ENCODE measurements at places on chromosomes 12 and 14. TPM values are rescaled to one million over a fixed set of nuclear protein-coding genes. Genes with fewer than 3 reads are reported as not detected.

DNA sequence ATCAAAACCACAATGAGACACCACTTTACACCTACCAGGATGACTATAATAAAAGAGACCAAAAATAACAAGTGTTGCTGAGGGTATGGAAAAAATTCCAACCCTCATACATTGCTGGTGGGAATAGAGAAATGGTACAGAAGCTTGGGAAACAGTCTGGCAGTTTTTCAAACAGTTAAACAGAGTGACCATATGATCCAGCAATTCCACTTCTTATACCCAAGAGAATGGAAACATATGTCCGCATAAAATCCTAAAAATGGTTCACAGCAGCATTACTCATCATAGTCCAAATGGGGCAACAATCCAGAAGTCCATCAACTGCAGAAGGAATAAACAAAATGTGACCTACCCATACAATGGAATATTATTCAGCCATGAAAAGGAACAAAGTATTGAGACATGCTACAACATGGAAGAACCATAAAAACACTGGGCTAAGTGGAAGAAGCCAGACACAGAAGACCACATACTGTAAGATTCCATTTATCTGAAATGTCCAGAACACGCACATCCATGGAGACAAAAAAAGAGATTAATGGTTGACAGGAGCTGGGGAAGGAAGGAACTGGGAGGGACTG is 44.5 kb downstream of the CHGA start:
- DNase-seq, result no peak

DNA sequence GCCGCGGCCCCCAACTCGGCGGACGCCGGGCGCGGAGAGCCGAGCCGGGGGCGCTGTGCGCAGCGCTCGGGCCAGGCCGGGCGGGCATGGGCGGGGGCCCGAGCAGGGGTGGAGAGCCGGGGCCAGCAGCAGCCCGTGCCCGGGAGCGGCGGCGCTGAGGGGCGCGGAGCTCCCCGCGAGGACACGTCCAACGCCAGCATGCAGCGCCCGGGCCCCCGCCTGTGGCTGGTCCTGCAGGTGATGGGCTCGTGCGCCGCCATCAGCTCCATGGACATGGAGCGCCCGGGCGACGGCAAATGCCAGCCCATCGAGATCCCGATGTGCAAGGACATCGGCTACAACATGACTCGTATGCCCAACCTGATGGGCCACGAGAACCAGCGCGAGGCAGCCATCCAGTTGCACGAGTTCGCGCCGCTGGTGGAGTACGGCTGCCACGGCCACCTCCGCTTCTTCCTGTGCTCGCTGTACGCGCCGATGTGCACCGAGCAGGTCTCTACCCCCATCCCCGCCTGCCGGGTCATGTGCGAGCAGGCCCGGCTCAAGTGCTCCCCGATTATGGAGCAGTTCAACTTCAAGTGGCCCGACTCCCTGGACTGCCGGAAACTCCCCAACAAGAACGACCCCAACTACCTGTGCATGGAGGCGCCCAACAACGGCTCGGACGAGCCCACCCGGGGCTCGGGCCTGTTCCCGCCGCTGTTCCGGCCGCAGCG is 639 bp downstream of the FZD10 start:
- DNase-seq, result no peak

DNA sequence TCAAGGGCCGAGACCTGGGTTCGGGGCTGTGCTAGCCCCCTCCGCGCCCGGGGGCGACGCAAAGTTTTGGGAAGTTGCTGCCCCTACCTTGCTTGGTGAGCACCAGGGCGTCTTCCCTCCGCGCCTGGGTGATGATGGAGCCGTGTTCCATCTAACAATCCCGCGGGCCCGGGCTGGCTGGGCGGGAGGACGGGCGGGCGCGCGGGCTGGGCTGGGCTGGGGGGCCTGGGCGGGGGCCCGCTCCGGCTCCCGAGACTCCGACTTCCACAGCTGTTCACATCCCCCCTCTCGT is 298 bp downstream of the CTDSP2 start:
- DNase-seq, result no peak

DNA sequence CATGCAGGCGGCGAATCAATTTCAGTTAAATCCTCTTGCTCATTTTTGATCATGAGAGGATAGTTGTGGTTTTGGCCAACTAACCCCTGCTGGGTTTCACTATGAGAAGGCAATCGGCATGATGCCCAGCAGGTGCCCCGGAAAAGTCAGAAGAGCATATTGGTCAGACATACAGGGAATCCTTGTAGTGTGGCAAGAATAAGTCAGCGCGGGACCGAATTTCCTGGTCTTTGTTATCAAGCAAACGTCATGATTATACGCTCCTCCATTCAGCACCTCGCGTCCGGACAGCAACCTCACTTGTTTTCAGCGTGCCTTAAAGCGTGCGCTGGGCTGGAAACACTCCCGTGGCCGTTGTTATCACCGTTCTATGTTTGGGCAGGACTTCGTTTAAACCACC is 1.8 kb downstream of the TBC1D30 start:
- peak; percentile 61 for DNase-seq

DNA sequence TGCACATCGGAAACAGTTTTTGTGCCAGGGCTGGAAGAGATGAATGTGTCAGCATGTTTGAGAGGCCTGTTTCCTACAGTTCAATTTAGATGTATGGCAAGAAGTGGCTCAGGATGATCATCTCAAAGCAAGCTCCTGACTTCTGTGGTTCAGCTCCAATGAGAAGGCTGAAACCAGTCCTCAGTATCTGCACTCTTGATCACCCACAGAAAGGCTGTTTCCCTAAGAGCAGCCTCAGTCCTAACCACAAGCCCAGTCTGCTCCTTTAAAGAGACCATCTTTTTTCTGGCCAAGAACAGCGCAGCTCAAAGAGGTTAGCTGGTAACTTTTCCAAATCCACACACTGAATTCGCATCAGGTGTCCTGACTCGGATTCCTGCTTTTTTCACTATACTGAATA is 19.2 kb downstream of the CSRP2 start:
- no peak for DNase-seq

- no peak for DNase-seq
Measured at GRCh38 chr14:64639340-64639821, 64.8 kb upstream of the PLEKHG3 start.

DNA sequence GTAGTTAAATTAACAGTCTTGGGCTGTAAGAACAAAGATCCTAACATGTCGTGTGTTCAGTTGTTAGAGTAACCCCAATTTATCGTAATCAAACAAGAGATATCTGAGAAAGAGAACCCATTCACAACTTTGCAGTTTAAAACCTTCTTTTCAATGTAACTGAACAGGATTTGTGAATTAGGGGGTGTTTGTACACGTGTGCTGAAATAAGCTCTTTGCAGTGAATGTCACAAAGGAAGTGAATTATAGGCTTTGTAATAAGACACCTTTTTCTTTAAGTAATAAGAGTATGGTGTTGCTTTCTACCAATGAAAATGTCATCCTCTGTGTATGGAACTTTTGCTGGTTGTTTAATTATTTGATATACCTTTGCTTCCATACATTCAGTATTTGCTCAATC is 114.0 kb downstream of the ALX1 start:
- no peak for DNase-seq

GRCh38 chr12:101415228-101415627 is 7.7 kb upstream of the ARL1 start:
- no peak for DNase-seq

GRCh38 chr12:71648537-71648936 is 15.1 kb downstream of the ZFC3H1 start:
- DNase-seq, result no peak

- no peak for DNase-seq
Measured at GRCh38 chr14:104657563-104658324, 31.7 kb upstream of the INF2 start.

DNA sequence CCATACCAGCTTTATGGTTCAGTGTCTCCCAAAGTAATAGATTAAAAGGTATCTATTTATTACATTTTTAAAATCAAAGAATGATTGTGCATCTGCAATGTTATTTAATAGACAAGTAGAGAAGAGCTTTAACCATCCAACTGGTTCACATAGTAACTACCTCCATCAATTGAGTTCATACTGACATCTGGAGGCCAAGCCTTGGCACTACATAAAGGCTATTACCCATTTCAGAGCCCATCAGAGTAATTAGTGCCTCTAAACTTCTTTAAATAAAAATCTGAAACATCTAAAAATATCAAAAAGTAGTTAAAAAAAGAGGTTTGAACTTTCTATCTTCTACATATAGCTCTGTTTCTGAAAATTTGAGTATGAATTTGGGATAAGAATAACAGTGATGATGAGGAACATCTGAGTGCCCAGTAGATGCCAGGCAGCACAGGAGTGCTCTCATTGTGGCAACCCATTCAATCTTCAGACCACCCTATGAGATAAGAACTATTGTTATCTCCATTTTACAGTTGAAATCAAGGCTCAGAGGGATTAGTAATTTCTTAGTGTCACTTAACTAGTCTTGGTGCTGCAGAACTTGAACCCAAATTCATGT is 132.9 kb upstream of the DAAM1 start:
- DNase-seq, result no peak

DNA sequence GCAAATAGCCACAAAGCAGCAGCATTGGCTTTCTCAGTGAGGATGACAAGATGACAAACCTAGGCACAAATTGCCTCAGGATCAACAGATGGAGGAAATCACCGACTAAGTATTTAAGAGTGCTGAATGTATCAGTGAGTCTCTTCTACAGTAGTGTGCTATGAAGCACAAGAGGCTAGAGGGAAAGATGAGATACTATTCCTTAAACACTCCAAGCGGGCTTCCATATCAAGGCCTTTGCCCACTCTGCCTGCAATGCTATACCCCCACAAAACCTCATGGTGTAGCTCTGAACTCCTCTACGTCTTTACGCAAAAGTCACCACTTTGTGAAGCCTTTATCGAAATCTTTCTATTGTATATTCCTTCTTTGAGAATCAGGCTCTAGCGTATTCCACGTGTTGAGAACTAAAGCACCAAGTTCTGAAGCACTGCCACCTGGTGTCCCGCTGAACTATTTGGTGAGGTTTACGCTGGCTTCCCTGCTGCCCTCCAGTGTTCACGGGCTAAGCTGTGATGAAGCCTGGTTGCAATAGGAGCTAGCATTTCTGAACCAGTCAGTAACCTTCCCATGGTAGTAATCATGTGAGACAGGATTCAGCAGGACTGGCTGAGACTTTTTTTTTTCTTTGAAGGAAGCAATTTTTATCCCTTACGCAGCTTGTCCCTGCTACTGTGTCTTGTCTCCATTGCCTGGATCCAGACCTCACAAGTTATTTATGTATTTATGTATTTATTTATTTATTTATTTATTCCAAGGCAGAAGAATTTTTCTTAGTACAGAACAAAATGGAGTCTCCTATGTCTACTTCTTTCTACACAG is 426.5 kb upstream of the OR4E1 start:
- DNase-seq, result peak; percentile 38

DNA sequence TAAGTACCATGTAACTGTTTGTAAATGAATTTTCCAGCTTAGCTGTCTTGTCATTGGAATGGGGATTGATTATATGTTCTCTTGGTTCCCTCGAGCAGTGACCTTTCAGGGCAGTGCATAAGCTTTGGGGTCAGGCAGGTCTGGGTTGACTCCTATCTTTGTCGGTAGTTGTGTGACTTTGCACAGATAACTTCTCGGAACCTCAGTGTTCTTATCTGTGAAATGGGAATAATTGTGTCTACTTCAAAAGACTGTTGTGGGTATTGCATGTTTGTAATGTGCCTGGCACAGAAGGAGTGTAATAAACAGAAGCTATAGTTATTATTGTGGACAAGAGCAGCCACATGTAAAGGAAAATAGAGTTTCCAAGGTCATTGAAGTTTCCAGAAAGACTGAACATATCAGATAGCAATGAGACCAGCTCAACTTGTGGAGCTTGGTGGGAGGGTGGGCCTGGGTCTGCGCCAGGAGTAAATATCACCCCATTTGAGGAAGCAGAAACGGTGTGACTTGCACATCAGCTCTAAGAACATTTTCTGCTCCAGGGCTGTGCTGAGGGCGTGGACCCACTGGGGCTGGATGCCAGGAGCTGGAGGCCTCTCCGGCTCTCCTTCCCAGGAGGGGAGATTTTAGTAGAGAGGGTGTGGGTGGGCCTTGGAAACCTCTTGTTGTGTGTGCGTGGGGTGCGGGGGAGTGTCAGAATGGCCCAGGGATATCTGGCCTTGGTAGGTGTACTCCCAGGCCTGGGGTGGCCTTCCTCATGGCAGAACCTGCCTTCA is 19.7 kb downstream of the FOS start:
- no peak for DNase-seq

GRCh38 chr12:111401167-111401605 is 4.5 kb upstream of the SH2B3 start:
- DNase-seq, result no peak

DNA sequence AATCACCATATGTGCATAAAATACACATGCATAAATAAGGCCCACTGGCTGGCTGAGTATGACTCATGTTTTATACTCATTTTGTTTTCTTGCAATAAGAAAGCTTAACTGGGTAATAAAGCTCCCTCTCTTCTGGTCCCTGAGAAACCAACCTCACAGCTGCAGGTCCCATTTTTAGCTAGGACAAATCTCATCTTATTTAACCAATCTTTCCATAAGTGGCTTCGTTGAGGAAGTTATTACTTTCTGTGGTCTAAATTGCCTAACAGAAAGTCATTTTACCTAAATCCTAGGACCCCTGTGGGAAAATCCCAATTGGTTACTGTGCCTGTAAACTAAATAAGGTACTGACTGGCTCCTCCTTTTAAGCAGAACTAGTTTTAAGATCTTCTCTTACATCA is 232.8 kb upstream of the FBXO33 start:
- DNase-seq, result no peak

DNA sequence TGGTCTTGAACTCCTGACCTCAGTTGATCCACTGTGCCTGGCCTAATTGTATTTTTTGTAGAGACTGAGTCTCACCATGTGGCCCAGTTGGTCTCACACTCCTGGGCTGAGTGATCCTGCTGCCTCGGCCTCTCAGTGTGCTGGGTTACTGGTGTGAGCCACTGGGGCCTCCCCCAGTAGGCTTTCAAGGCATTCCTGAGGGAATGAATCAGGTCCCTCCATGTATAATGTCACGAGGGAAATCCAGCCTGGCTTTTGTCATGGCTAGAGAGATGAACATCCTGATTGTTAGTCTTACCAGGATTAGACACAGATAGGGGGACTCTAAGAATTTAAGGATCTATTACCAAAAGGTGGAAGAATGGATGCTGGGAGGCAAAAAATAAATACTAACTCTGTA is 51.9 kb downstream of the CPSF2 start:
- no peak for DNase-seq

DAO gene
- total RNA-seq, result not detected

FBRSL1 gene
- total RNA-seq, result 195 TPM

SDR9C7 gene
- not detected for total RNA-seq

MAPKAPK5 gene
- 71.5 TPM for total RNA-seq

ZCRB1 gene
- 50.4 TPM for total RNA-seq

MYF5 gene
- not detected for total RNA-seq

SDSL gene
- 14.0 TPM for total RNA-seq

RNF212B gene
- not detected for total RNA-seq

All from progenitor cell of endocrine pancreas (in vitro differentiated cells).